ENCODE measurements at places on chromosomes 5 and 9.

GRCh38 chr5:40406741-40407211 is 272.9 kb upstream of the PTGER4 start:
- no peak for DNase-seq

DNA sequence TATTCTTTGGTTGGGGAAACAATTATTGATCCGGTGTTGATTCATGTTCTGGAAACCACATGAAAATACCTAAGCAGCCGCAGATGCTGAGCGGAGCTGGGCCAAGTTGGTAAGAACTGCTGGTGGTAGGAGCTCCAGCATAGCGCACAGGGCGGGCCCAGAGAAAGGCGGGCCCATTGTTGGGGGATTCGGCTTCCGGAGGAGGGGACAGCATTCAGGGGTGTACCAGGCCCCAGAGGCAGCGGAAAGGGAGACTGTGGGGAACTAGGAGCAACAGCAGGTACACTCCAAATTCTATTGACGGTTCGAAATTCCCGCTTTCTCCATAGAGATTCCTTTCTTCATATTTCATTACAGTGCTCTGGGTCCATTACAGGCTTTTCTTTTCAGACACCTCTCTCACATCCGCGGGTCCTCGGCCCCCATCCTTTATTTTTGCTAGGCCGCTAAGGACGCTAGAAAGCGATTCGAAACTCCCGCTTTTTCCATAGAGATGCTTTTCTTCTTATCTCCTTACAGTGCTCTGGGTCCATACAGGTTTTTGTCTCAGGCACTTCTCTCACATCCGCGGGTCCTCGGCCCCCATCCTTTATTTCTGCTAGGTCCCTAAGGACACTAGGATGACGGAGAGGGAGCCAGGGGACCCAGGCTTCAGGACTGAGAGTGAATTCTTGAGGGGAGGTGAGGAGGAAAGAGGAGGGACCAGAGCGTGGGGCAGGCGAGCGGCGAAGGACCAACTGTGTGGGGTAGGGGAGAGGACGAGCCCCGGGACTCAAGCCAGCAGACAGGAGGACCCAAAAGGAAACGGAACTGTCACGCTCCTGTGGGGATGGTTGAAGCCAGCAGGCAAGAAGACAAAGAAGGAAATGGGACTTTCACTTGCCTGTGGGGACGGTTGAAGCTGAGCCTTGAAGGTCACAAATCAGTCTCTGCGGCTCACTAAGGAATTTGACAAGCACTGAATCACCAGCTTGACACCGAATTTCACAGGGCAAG is at the start of gene CCDC152:
Gene CCDC152, plus strand, starts transcription at position 213 of the 996 bp plus-strand sequence. CDS start 2,304 bp downstream, outside the sequence.
- no peak for DNase-seq

- DNase-seq, result peak; percentile 23
Measured at GRCh38 chr5:69525490-69525889, 32.9 kb downstream of the OCLN start.

DNA sequence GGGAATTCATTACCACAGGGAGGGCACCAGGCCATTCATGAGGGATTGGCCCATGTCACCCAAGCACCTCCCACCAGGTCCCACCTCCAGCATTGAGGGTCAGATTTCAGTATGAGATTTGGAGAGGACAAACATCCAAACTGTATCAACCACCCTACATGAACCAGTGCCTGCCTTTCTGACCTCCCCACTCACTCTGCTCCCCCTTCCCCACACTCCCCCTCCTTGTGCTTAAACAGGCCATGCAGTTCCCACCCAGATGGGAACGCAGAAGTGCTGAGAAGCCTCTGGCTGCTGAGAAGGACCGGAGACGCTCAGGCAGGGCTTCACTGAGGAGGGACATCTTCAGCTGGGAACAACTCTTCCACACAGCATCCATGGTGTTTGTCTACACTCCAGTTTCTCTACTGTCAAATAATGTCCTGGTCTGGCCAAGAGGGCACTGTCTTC is 30.0 kb upstream of the ADAMTS2 start:
- no peak for DNase-seq

DNA sequence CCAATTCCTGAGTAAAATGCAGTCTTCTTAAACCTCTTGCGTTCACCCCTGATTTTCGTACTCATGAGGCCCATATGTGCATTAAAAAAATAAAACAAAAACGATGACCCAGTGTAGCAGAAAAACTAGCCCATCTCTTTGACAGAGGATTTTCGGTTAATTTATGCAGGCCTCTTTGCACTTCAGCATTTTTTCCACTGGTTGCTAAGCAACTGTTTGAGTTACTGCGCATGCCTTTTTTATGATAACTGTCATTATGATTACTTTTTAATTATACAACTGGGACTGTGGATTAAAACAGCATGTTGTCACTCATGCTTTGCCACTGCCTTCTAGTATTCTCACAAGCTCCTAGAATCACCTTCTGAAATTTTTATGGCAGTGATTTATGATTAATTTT is 165.0 kb downstream of the SMARCA2 start:
- DNase-seq, result no peak

DNA sequence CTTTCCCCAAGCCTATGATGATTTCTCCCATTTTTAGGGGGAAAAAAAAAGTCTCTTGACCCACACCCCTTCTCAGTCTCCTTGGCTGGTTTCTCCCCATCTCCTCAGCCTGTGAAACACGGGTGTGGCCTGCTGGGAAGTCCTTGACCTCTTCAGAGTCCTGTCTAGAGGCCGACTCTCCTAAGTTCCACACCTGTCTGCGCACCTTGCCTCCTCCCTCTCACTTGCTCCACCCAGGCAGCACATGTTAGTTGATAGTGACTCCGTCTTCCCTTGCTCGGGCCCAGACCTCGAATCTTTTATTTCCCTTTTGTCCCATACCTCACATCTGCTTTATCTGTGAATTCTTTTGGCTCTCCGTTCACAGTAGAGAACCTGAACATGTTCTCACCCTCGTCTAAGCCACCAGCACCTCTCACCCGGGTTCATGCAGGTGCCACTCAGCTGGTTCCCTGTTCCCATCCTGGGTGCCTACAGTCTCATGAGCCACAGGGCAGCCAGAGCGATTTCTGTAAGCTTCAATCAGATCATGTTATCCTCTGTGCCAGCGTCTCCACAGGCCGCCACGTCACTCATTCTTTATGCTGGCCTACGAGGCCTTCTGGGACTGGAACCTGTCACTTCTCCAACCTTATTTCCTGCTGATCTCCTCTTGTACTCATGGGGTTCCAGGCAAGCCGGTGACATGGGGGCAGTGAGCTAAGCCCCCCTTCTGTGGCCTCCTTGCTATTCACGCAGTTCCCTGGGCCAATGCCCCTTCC is 51.7 kb upstream of the LRRTM2 start:
- no peak for DNase-seq

GRCh38 chr5:55538661-55539060 is 3.9 kb upstream of the PLPP1 start:
- DNase-seq, result no peak

- no peak for DNase-seq
Measured at GRCh38 chr5:398475-399295, 44.3 kb upstream of the EXOC3 start.

- DNase-seq, result no peak
Measured at GRCh38 chr5:80958616-80959015, 1.5 kb upstream of the RASGRF2 start.

DNA sequence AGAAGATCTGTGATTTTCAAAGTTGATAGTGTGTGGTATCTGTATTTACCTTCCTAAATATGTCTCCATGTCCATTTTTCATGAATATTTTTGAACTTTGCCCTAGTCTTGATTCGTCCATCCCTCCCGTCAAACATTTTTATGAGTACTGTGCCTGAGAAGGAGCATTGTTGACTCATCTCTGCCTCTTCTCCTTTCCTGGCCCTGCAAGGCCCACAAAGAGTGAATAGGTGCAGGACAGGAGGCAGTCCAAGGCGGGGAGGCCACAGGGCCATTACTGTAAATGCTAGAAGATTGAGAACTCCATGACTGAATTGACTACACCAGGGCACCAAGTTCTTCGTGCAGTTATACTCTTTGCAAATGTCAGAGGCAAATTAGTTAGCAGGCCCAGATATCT is 200.9 kb downstream of the ZSWIM6 start:
- DNase-seq, result no peak

- DNase-seq, result no peak
Measured at GRCh38 chr9:27468462-27469110, 55.5 kb upstream of the IFNK start.

- DNase-seq, result no peak
Measured at GRCh38 chr9:37970301-37971107, 66.6 kb upstream of the SLC25A51 start.

GRCh38 chr5:91119217-91119616 is 263.9 kb downstream of the ARRDC3 start:
- DNase-seq, result no peak

DNA sequence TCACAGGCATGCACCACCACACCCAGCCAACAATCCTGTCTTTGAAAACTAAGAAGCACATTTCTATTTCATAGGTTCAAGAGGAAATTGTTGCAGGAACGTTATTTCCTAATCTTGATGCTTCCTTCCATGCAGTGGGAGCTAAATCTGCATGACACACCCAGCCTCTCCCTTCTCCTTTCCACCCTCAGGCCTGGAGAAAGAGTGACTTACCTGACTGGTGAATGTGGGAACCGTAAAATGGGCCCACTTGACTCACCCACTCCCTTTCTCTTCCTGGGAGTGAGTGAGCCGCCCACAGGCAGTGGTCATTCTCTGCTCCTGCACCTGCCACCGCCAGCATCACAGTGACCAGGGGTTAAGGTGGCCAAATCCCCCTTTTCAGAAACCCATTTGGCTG is 78.2 kb downstream of the C9orf50 start:
- DNase-seq, result no peak

- DNase-seq, result no peak
Measured at GRCh38 chr5:37120270-37120669, 128.9 kb downstream of the CPLANE1 start.

DNA sequence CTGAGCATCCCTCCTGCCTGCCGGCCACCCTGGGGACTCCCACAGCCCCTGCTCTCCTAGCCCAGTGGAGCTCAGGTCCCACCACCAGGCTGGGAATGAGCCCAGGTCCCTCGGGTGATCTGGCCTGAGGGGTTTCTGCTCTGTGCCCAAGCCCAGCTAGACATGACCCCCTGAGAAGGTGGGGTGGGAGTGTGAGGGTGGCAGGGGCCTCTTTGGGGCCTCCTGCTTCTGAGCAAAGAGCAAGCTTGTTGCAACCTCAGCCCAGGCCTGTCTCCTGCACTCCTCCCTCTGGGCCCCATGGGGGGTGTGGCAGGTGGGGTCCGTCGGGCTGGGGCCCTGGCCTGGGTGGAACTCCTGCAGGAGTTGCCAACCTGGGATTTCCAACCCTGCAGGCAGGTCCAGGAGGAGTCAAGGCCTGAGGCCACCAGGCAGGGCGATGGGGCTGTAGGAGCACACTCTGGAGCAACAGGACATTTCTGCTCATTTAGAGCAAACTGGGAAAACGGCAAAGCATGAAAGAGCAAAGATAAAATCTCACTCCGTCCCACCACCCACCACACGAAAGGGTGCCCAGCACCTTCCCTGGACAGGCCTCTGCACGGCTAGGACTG is 11.4 kb upstream of the NRARP start:
- DNase-seq, result no peak

- DNase-seq, result no peak
Measured at GRCh38 chr5:173323106-173323798, 5.0 kb downstream of the STC2 start.

DNA sequence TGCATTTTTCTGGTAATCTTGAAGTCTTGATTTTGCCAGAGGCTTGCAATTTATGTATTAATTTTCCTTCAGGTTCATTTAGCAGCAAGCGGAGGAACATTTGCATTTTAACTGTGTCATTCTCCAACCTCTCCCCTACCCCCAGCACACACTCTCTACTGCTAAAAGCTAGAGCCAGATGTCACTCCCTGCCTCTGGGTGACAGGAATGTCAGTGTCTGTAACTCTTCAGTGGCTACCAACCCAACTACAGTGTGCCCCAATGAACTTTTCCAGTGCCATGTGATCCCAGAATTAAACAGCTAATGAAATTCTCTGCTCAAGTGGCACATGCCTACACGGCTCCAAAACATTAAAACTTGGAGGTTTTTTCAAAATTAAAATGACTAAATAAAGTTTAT is 260.3 kb downstream of the GOLPH3 start:
- DNase-seq, result no peak

DNA sequence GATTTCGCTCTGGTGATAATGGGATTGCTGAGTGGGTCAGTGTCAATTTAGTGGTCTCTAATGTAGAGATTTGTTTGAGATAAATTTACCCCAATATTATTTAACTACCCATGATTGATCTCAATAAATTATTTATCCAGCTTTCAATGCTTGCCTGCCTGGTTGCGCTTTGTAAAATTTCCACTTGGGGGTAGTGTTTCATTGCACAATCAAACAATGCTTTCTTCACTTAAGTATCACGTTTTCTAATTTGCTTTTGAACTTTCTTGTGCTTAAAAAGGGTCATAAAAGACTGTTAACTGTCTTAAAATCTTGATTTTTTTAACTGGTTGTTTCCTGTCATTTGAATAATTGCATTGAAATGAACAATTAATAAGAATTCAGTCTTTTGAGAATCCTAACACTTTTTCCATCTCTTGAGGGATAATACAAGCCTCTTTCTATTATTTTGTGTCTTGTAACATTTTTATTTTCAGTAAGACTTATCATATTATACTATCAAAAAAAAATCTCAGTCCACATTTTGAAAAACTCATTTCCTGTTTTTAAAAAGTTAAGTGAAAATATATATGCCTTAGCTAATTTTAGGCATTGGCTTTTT is 18.7 kb downstream of the HSD17B4 start:
- peak; percentile 7 for DNase-seq

GRCh38 chr5:113358696-113359095 is 76.1 kb downstream of the TSSK1B start:
- DNase-seq, result no peak

GRCh38 chr9:522658-523057 is 308.0 kb downstream of the DOCK8 start:
- no peak for DNase-seq

DNA sequence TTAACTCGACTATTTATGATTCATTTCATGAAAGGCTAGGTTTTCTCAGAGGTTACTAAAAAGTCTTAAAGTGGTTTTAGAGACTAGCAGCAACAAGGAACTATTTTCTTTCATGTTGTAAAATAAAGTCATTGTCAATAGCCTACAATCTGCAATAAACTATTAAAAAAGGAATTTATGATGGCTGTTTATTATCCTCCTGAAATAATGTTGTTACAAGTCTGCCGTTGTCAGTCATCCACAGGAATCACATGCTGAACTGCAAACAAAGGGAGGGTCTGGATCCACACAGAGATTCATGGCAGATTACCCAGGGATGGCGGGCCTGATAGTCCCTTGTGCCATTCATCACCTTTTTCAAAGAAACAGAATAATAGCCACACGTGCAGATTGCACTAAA is 49.2 kb downstream of the TMEM174 start:
- DNase-seq, result no peak

DNA sequence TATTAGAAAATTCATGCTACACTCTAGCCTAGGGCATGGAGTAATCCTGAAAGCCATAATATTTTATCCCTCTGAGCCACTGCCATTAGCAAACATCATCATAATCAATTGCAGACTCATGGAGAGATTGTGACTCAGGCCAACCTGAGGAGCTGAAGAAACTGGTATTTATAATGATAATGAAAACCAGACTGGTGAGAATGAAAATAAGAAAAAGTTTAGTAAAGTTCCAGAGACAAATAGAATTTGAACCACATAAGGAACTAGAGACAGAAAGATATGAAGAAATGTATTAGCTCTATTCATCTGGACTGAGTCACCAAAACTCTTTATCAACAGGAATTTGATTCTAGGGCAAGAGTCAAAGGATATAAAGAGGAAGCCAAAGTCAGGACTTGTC is 158.7 kb downstream of the DRD1 start:
- no peak for DNase-seq
